ENCODE measurements at places on chromosomes 13 and 19. TPM values are rescaled to one million over a fixed set of nuclear protein-coding genes. Genes with fewer than 3 reads are reported as not detected.

DNA sequence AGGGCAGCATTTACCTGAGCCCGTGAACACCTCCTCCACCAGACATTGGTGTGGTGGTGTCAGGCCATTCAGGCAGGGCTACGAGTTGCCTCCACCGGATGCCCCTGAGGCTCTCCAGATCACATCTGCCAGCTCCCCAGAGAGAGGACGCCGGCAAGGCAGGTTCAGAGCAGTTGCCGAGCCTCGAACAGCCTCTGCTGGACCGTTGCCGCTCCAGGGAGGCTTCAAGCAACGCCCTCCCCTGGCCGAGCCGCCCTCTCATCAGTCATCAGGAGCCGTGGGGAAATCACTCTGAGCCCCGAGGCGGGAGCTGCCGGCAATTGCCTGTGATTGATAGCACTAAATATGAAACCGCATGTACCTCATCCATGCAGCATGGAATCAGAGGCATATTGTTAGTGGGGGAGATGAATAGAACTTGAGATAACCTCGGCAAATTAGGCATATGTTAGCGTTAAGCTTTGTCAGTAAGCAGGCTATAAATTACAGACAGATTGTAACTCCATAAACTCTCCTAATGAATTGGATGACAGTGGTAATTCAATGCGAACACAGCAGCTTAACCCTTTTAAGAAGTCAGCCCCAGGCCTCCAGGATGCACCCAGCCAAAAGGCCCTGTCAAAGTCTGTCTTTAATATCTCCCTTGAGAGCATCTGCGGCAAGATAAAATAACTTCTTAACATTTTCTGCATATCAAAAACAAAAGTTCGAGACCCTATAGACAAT lies 29.8 kb upstream of the SPACA7 start:
- no peaks in the 10 kb centered on the region for H3K4me1 ChIP-seq
- no peak overlapping the region for H3K27ac ChIP-seq
- no peaks in the 10 kb centered on the region for H3K36me3 ChIP-seq
- H3K27me3 ChIP-seq, result no peaks in the 10 kb centered on the region

DLL3 gene
- 0.28 TPM for total RNA-seq

GRCh38 chr19:13315495-13315894 lies 165.3 kb downstream of the IER2 start:
- no peak overlapping the region for H3K4me3 ChIP-seq
- no peak for DNase-seq
- H3K27ac ChIP-seq, result no peak overlapping the region
- H3K27me3 ChIP-seq, result no peaks in the 10 kb centered on the region
- no peaks in the 10 kb centered on the region for H3K4me1 ChIP-seq

DNA sequence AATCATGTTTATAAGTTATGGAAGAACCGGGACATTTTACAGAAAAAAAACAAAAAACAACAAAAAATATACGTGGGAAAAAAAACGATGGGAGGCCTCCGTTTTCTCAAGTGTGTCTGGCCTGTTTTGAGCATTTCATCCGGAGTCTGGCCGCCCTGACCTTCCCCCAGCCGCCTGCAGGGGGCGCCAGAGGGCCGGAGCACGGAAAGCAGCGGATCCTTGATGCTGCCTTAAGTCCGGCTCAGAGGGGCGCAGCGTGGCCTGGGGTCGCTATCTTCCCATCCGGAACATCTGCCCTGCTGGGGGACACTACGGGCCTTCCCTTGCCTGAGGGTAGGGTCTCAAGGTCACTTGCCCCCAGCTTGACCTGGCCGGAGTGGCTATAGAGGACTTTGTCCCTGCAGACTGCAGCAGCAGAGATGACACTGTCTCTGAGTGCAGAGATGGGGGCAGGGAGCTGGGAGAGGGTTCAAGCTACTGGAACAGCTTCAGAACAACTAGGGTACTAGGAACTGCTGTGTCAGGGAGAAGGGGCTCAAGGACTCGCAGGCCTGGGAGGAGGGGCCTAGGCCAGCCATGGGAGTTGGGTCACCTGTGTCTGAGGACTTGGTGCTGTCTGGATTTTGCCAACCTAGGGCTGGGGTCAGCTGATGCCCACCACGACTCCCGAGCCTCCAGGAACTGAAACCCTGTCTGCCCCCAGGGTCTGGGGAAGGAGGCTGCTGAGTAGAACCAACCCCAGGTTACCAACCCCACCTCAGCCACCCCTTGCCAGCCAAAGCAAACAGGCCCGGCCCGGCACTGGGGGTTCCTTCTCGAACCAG lies 1.8 kb upstream of the APOE start:
- no peak overlapping the region for H3K27ac ChIP-seq
- peaks cover 3% of the 10 kb centered on the region for H3K4me1 ChIP-seq
- H3K27me3 ChIP-seq, result peaks cover 8% of the 10 kb centered on the region
- DNase-seq, result peak; percentile 49
- peaks cover 22% of the 10 kb centered on the region for H3K36me3 ChIP-seq

DNA sequence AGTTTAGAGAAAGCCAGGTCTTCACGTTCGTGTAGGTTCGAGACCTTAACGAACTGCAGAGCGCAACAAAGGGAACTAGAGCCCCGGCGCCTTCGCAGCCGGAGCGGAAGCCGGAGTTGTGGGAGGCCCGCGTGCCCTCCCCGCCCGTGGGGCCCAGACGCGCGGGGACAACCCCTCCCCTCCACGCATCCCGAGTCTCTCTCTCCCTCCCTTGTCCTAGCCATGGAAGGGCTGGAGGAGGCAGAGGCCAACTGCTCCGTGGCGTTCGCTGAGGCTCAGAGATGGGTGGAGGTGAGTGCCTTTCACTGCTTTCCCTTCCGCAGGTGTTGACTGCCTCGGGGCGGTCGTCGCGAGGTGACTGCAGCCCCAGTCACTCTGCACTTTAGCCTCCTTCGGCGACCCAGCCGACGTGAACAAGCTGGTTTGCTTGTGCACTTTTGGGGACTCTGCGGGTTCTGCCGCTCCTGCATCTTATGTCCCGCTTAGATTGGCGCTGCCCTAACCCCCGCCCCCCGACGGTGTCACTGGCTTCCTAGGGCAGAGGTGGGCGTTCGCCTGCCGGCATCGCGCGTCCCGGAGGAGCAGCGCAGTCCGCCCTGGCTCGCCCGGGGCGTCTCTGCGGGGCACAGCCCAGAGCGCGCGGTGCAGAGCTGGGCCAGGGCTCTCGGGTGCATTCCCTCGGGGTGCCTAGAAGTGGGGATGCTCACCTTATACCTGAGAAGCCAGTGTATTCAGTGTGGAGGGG lies 478 bp downstream of the LMO7 start:
- no peaks in the 10 kb centered on the region for H3K27me3 ChIP-seq
- peak overlapping the region; percentile 80 for H3K4me3 ChIP-seq
- peaks cover 4% of the 10 kb centered on the region for H3K36me3 ChIP-seq
- H3K4me1 ChIP-seq, result peaks cover 22% of the 10 kb centered on the region

- peaks cover 27% of the 10 kb centered on the region for H3K36me3 ChIP-seq
- peaks cover 8% of the 10 kb centered on the region for H3K4me1 ChIP-seq
- H3K27me3 ChIP-seq, result no peaks in the 10 kb centered on the region
- H3K27ac ChIP-seq, result no peak overlapping the region
- peak; percentile 76 for DNase-seq
- no peak overlapping the region for H3K4me3 ChIP-seq
Observed at GRCh38 chr19:40592170-40592569, 9.0 kb upstream of the LTBP4 start.

- peak within 1 kb of the TSS; percentile 56 for H3K4me3 ChIP-seq
- peak within 1 kb of the TSS; percentile 44 for H3K27ac ChIP-seq
- peaks cover 10% of the 10 kb centered on the region for H3K4me1 ChIP-seq
- no peaks in the 10 kb centered on the region for H3K27me3 ChIP-seq
Observed at GRCh38 chr19:57830071-57830602, at the start of gene ZNF587B. Gene ZNF587B, plus strand, starts transcription at chr19:57830299. Its CDS starts 230 bp downstream, at chr19:57830529.

GRCh38 chr13:87878706-87879105 lies 207.5 kb downstream of the SLITRK5 start:
- no peaks in the 10 kb centered on the region for H3K4me1 ChIP-seq
- no peak overlapping the region for H3K4me3 ChIP-seq
- H3K36me3 ChIP-seq, result no peaks in the 10 kb centered on the region
- no peak for DNase-seq
- no peaks in the 10 kb centered on the region for H3K27me3 ChIP-seq

DNA sequence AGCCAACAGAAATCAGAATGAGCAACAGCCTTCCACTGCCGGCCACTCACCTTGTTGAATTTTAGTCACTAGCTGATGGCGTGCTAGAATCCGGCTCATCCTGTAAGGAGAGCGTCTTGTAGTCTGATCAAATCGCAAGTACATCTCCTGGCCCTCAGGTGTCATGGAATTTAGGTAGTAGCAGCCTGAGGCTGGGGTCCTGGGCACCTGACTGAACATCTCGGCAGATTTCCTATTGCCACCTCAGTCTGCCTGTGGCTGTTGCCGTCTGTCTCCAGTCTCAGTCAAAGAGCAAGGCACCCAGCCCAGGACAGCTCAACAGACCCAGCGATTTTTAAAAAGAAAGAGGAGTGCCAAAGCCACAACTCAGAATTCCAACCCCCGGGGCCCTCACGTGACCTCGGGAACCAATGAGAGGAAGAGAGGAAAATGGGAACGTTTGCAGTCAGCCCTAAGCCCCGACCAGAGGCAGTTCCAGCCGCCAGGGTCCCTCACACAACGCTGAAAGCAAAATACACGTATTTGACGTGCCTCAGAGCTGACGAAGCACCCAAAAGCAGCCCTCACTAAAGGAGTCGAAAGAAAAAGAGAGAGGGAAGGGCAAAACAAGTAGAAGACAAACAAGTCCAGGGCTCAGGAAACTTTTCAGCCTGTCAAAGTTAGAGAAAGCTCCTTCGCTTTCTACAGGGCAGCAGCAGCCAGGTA lies at the start of gene STARD13:
STARD13 (minus strand) TSS at position 336 of the 705 bp plus-strand sequence; CDS start at position 219, 117 bp downstream.
- H3K27me3 ChIP-seq, result no peaks in the 10 kb centered on the region
- H3K4me3 ChIP-seq, result peak within 1 kb of the TSS; percentile 68
- peaks cover 10% of the 10 kb centered on the region for H3K36me3 ChIP-seq

ZNF83 gene
- 42.8 TPM for total RNA-seq

GRCh38 chr19:5035793-5036697 lies 67.1 kb downstream of the KDM4B start:
- H3K4me1 ChIP-seq, result peaks cover 14% of the 10 kb centered on the region
- no peak overlapping the region for H3K4me3 ChIP-seq
- DNase-seq, result no peak
- peaks cover 45% of the 10 kb centered on the region for H3K36me3 ChIP-seq
- H3K27ac ChIP-seq, result no peak overlapping the region

- no peaks in the 10 kb centered on the region for H3K4me1 ChIP-seq
- H3K27ac ChIP-seq, result no peak overlapping the region
- H3K36me3 ChIP-seq, result no peaks in the 10 kb centered on the region
- peaks cover 41% of the 10 kb centered on the region for H3K27me3 ChIP-seq
- no peak overlapping the region for H3K4me3 ChIP-seq
Observed at GRCh38 chr19:47819858-47820257, 1.9 kb upstream of the CRX start.

MYO1F gene
- 0.18 TPM for total RNA-seq

DNA sequence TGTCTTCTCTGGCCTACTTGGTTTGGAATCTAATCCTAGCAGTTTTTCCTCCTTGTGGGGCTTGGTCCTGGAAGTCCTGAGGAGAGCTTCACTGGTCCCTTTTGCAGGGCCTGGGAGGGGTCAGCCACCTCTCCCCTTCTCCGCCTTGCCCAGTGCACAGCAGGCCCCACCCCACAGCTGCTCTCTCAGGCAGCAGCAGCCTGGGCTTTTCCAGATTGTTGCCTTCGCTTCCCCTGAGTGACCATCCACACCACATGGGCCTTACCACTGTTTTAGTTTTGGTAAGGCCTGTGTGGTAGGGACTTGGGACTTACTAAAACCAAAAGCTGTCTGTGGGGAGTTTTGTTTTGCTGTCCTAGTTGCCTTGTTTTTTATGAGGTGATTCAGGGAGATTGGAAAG lies 11.5 kb downstream of the MPHOSPH8 start:
- DNase-seq, result no peak
- H3K27me3 ChIP-seq, result no peaks in the 10 kb centered on the region
- peaks cover 29% of the 10 kb centered on the region for H3K36me3 ChIP-seq
- H3K4me3 ChIP-seq, result no peak overlapping the region
- H3K27ac ChIP-seq, result no peak overlapping the region
- H3K4me1 ChIP-seq, result 0 out of 2 replicates have a peak, but pooled peaks cover 2% of the 10 kb centered on the region

- no peak overlapping the region for H3K4me3 ChIP-seq
- H3K27ac ChIP-seq, result no peak overlapping the region
- no peak for DNase-seq
Observed at GRCh38 chr19:1284979-1285736, 515 bp upstream of the EFNA2 start.

F10 gene
- 7.2 TPM for total RNA-seq

- H3K4me1 ChIP-seq, result peaks cover 18% of the 10 kb centered on the region
- no peak overlapping the region for H3K27ac ChIP-seq
- no peaks in the 10 kb centered on the region for H3K27me3 ChIP-seq
- peaks cover 35% of the 10 kb centered on the region for H3K36me3 ChIP-seq
- no peak for DNase-seq
Observed at GRCh38 chr19:47153266-47153665, 22.6 kb downstream of the SAE1 start.

FAM83E gene
- 0.56 TPM for total RNA-seq

CHST8 gene
- total RNA-seq, result not detected

DHRS12 gene
- total RNA-seq, result 1.9 TPM
